Dermis microvascular lymphatic vessel endothelial cell (primary cell): ENCODE measurements at places on chromosomes 12 and 14. TPM values are rescaled to one million over a fixed set of nuclear protein-coding genes. Genes with fewer than 3 reads are reported as not detected.

The SDR9C7 gene
- not detected in 2 replicates for total RNA-seq

The ERP27 gene
- total RNA-seq = 0.13 TPM in 1 of 2 replicates, not detected in the other

The AEBP2 gene
- 21.4 and 30.2 TPM in 2 replicates for total RNA-seq

DNA sequence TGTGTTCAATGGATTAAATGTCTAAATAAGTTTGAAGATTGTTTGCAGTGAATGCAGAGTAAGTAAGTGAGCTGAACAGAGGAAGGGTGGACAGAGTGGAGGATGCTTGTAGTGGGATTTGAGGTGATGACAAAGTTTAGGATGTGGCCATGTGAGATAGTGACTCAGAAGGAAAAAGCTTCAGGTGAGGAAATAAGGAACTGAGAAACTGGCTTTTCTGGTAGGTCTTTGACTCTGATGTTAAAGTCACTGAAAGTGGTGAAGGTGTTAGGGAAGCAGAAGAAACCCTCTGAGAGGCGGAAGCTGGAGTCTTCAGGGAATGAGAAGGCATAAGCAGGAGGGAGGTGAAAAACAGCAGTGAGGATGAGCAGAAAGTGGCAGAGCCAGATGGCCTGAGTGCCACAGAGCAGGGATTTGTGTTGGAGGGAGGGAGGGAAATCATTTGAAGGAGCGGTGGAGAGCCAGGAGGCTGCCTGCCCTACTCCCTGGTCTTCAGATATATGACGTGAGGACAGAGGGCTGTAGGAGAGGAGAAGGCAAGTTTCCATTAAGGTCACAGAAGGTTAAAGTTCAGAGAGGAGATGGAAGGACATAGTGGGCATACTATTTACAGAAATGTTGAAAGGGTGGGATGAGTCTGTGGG, 24.8 kb downstream of the RGS6 start:
- DNase-seq = no peak

DNA sequence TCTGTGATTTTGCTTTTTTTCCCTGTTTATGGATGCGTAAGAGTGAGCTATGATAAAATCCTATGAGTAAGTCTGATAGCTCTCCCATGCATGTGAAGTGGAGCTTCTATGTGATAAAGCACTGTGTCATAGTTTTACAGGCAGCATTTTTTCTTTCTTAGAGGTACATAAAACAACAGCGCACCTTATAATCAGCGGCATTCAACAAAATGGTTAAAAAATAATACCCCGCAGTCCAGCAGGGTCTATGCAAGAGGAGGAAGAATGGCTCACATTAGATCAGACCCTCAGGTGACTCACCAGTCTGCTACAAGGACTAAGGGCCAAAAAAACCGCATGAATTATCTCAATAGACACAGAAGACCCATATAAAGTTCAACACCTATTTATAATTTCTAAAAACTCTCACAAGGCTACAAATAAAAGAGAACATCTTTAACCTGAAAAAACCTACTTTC, 33.0 kb upstream of the TMEM179 start:
- no peak for DNase-seq
